ENCODE measurements at places on chromosomes 2 and 18. TPM values are rescaled to one million over a fixed set of nuclear protein-coding genes. Genes with fewer than 3 reads are reported as not detected.
A peak's percentile ranks its signal among the peaks of the same experiment; 100 is the strongest.

DNA sequence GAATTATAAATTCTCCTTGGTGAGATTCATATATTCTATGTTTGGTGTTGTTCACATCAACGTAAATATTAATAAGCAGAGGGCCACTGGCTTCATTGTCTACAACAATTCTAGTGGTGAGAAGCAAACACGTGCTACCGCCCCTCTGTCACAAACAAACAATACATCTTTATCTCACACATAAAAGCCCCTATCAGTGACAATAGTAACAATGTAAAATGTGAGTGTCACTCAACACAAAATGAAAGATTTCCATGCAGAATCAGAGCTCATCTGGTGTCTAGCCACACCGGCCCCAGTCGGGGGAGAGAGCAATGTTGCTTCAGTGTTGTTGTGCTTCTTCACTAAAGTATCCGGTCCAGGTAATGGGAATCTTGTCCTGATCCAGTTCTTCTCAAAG is 932.6 kb downstream of the SOCS6 start:
- no peak for DNase-seq

- no peak for DNase-seq
These were observed 196.9 kb downstream of the TNS1 start for GRCh38 chr2:217805668-217806481.

DNA sequence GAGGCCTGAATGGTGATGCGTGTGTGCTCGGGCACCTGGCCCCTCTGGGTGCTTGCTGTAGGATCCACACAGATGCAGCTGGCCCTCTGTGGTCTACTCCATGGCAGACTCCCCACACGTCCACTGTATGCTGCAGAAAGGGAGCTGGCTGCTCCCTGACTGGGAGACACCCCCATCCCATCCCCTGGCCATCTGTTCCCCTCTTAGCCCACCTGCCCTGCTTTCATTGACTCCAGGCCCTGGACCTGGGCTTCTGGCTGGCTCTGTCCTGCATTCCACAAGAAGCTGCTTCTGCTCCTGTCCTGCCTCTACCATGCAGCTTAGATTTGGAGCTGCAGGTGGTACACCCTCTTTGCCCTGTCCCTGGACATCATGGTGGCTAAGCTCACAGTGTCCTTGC is 80.1 kb downstream of the FHOD3 start:
- no peak for DNase-seq

UGT1A1 gene
- not detected for total RNA-seq

- DNase-seq = no peak
These were observed 143.5 kb upstream of the RBBP8 start for GRCh38 chr18:22789600-22789999.

- DNase-seq = no peak
These were observed 74.1 kb upstream of the SMAD2 start for GRCh38 chr18:48004577-48004976.

MFSD6 gene
- total RNA-seq = 0.53 TPM

MPPE1 gene
- 39.0 TPM for total RNA-seq

- DNase-seq = no peak
These were observed 38.3 kb downstream of the TNS1 start for GRCh38 chr2:217964275-217965161.

ZFP36L2 gene
- 9.6 TPM for total RNA-seq

L3MBTL4 gene
- not detected for total RNA-seq

- no peak for DNase-seq
These were observed 212.6 kb downstream of the ACKR3 start for GRCh38 chr2:236781933-236782816.

- DNase-seq = peak; percentile 12
These were observed 42.6 kb upstream of the EDAR start for GRCh38 chr2:109031476-109032228.

WNT10A gene
- not detected for total RNA-seq

GRCh38 chr18:30999887-31000628 is 42.5 kb downstream of the DSC3 start:
- no peak for DNase-seq

DNA sequence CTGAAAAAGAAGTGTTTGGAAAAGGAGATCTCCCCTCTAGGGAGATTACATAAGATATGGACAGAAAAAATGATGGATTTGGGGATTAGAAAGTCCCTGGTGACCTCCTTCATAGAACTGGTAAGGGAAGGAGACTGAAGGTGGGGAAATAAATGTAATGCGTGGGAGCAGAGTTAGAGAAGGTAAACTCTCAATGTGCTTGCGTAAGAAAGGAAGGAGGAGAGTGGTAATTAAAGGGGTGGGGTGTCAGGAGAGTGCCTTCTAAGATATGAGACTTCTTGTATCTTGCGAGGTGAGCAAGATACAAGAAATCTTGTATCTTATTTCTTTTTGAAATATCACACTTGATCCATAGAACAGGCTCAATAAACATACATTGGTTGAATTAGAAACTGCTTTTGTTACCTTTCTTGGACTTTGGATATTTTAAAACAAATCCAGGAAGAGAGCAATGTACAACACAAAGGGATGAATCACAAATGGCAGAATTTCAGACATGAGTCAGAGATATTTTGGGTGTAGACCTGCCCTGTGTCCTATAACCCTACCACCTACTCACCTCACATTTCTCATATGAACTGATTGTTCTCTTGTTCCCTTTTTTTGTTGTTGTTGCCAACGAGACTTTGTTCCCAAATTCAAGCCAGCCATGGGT is 342.4 kb downstream of the INSIG2 start:
- no peak for DNase-seq

TANC1 gene
- total RNA-seq = 13.3 TPM

GRCh38 chr2:88018909-88019308 is 2.6 kb upstream of the RNU2-63P start:
- DNase-seq = no peak

LYPD6 gene
- total RNA-seq = 0.94 TPM

All from MG63 (cell line).